Aorta (tissue), 5 donors: ENCODE measurements at places on chromosomes 2 and 18. TPM values are rescaled to one million over a fixed set of nuclear protein-coding genes. Genes with fewer than 3 reads are reported as not detected.

RIT2 gene
- not detected for total RNA-seq

DNA sequence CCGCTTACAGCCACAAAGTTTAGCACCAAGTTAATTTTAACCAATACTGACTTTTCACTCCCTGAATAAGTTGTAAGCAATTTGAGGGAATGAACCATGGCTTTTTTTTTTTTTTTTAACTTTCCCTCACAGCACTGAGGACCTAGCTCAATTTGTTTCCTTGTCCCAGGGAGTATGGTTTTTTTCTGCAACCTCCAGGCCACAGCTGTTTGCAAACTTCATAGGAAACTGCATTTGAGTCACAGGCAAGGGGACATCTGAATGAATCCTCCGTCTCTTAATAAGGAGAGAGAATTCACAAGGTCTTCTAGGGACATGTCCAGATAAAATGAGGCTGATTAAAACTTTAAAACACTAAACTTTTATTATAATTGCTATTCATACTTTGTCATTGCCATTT, 181.5 kb downstream of the GFPT1 start:
- no peak for DNase-seq

DNA sequence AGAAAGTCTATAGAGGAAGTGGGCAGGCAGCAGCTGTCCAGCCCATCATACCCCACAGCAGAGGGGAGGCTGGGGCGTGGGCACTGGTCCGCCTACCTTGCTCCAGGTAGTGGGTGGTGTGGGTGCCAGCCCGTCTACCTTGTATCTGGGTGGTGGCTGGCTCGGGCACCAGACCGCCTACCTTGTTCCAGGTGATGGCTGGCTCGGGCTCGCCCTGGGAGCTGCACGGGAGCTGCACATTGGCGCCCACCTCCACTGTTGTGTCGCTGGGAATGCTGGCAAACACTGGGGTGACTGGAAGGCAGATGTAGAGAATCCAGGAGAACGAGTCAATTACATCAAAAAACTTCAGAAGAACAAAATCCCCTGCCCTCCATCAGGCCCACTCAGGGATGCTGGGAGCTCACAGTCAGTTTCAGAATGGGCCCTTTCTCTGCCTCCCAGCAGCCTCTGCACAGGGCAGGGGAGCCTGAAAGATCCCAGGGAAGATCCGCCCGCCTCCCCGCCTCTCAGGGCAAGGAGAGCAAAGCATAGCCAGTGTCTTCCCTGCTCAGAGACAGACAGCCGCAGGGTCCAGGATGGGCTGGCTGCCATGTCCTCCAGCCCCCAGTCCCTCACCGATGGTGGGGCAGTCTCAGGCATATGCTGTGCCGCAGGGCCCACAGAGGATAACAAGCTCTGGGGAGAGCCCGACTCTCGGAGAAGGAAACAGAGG, 82.3 kb downstream of the PXDN start:
- DNase-seq = no peak

DNA sequence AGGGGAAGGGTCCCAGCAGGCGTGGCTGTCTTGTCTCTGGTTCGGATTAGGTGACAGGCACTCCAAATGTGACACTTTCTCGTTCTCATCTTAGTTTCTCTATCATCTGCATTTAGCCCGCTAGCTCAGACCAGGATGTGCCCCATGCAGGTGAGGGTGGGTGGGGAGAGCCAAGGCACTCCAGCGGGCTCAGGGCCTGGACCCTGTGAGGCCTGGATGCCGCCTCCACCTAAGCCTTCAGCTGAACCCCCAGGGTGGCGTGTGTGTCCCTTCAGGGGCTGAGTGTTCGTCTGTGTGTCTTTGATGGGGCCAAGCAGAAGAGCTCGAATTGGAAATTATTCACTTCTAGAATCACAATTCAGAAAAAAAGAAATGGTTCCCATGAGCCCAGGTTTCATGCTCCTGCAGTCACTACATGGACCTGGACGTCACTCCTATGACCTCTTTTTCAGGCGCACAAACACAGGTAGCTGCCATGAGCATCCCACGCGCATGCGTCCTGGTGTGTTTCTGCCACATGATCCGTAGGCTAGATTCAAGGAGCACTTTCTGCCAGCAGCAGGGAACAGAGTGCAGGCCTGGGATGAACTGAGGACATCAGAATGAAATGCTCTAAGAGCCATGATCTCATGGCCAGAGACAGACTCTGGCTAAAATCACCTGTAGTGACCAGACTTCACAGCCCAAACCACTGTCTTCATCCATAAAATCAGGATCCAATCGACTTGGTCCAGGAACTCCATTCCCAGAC, 25.8 kb downstream of the CIDEA start:
- DNase-seq = no peak

REG1A gene
- 6.3 TPM for total RNA-seq
